ENCODE measurements at places on chromosomes 1 and 21. TPM values are rescaled to one million over a fixed set of nuclear protein-coding genes. Genes with fewer than 3 reads are reported as not detected.

TDRD5 gene
- 0.08 TPM for total RNA-seq

DIPK1A gene
- total RNA-seq, result 9.7 TPM

GJA9 gene
- total RNA-seq, result 0.07 TPM

NHLH1 gene
- total RNA-seq, result 0.38 TPM

UBXN10 gene
- total RNA-seq, result not detected

TXNDC12 gene
- total RNA-seq, result 36.0 TPM

HMCN1 gene
- total RNA-seq, result 0.01 TPM

IVL gene
- not detected for total RNA-seq

Measured in A549 treated with GW870086 at 1 μM for 4 hours (cell line).